ENCODE measurements at places on chromosomes 5 and 9.

DNA sequence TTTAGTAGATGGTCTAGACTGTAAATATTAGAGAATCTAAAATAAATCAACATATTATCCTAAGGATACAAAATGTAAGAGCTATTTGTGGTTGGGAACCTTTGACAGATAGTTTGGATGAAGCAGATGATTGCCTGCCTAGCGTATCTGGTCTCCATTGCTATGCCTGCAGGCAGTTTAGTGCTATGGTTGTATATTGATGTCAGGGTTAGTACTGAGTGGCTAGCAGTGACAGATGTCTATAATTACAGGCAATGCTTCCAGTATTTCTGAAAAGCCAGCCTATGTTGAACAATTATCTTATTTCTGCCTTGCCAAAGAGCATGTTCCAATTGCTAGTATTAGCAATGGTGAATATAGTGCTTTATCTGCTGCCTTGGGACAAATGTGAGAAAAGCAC, 151.3 kb upstream of the TLX3 start:
- DNase-seq = no peak

DNA sequence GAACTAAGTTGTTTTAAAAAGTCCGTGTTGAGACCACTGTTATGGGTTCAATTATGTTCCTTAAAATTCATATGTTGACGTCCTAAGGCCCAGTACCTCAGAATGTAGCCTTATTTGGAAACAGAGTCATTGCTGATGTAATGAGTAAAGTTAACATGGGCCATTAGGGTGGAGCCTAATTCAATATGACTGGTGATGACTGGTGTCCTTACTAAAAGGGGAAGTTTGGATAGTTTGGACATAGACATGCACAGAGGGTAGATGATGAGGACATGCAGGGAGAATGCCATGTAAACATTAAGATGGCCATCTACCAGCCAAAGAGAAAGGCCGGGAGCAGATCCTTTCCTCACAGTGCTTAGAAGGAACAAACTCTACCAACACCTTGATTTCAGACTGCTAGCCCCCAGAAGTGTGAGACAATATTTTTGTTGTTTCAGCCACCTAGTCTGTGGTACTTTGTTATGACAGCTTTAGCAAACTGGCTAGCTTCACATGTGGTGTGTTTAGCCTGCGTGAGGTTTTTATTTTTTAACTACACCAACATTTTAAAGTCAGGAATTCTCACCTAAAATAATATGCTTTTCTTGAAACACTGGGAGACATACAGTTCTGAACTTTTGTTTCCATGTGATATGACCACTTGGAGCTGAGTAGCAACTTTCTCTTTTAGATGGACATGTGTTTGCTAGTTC, 135.3 kb downstream of the YIPF5 start:
- DNase-seq = no peak

GRCh38 chr5:174511714-174512253, 212.6 kb upstream of the MSX2 start:
- no peak for DNase-seq

DNA sequence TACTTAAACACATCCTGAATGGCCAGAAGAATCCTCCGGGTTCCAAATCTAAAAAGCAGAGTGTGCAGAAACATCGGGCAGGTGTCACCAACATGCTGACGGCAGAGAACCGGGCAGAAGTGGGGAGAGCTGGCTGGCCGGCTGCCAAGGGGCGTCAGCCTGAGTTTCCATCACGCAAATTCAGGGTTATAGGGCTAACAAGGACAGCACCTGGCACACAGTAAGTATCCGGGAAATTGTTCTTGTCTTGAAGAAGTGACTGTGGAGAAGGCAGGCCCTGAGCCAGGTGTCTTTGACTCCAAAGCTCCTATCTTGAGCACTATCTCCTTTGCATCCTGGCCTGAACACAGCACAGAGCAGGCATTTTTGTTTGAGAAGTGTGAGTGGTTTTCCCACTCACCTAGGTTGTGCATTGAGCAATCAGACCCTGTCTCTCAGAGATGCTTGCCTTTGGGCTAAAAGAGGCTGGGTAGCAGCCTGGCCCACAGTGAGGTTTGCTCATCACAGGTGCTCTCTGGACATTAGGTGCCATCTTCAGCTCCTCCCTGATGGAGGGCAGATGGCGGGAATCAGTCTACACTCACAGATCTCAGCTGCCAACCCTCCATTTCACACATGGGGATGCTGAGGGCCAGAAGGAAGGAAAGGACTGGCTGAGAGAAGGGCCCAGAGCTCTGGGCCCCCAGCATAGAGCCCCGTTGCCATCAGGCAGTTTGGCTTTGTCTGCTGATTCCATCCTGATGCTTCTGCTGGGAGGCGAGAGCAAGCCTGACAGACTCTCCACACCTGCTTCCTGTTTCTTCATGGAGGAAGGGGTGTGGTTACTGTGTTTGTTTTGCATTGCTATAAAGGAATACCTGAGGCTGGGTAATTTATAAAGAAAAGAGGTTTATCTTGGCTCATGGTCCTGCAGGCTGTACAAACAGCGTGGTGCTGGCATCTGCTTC, 52.8 kb downstream of the WHRN start:
- DNase-seq = no peak

GRCh38 chr9:98462310-98462709, 206.9 kb upstream of the TBC1D2 start:
- DNase-seq = no peak

- no peak for DNase-seq
Measured at GRCh38 chr9:97744710-97745708, 47.9 kb upstream of the XPA start.
